ENCODE measurements at places on chromosomes 3 and 15.

DNA sequence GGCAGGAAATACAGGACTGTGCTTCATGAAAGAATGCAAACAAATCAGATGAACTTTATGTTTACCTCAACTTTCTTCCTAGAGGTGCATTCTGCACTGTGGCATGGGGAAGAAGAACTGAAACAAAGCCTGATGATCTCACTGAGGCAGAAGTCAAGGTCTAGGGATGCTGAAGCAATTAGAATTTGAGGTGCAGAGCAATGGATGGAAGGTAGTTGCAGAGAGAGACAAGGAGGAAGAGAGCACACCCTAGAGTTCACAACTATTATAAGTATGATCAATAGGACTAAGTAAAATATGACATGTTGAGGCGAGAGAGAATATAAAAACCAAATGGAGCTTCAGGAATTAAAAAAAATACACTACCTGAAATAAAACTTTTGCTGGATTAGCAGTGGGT lies 420.1 kb downstream of the EDEM1 start:
- DNase-seq = no peak

- no peak for DNase-seq
Measured at GRCh38 chr15:43095243-43095642, 10.6 kb downstream of the UBR1 start.

DNA sequence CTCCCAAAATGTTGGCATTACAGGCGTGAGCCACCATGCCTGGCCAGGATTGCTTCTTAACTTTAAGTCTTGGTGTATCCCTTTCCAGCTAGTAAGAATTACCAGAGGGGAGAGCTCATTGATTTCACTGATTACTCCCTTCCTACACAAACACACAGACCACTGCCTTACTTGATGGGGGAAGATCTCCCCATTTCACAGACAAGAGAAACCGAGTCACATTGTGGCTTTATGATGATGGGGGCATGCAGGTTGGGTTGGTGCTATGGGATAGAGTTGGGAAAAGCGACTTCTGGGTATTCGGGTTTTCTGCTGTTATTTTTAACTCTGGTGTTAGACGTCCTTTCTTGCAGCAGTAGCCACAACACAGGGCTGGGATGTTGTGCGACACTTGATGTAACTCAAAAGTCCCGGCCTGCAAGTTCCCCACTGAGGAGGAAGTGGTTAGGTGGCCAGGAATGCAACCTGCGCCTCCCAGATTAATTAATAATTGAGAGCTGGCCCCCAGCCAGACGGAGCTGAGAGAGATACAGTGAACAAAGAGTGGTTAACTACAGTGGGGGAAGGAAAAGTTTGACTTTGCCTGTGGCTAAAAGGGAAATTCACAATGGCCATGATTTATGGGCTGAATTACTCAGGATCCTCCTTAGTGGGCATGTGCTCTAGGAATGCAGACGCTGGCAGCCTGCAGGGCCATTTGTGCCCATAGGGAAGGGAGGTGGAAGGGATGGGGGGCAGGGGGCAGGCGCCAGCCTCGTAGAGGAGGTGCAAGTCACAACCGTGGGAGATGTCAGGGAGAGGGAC lies 63.6 kb downstream of the SMAD6 start:
- DNase-seq = no peak

- peak; percentile 15 for DNase-seq
Measured at GRCh38 chr3:65391068-65391467, 647.6 kb downstream of the MAGI1 start.

DNA sequence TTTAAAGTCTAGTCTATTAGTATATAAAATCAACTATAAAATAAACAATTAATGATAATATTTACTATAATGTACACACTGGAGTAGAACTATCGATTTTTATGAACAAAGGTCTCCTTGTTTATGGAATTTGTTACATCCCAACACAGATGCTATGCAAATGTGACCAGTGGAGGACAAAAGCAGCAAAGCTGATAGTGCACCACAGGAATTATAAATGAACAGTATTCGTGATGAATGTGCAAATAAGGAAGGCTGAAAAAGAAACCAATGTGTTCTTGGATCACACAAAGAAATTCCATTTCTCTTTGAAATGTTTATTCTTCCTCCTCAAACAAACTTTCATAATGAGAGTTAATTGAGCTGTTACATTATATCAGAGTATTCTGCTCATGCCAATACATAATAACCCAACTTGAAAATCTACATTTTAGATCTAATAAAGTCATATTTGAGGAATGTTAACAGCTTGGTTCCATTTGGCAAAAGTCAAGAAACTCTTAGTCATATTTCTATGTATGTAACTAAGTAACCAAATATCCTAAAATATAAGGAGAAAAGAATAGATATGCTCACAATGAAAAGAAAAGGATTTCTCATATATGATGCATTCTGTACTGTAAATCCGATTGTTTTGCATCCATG lies 79.3 kb downstream of the NEK10 start:
- DNase-seq = no peak

DNA sequence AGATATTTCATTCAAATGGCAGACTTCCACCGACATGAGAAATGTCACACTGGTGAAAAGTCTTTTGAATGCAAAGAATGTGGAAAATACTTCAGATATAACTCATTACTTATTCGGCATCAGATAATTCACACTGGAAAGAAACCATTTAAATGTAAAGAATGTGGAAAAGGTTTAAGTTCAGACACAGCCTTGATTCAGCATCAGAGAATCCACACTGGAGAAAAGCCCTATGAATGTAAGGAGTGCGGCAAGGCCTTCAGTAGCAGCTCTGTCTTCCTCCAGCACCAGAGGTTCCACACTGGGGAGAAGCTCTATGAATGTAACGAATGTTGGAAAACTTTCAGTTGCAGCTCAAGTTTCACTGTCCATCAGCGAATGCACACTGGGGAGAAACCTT lies 8.6 kb upstream of the ZNF621 start:
- DNase-seq = no peak

DNA sequence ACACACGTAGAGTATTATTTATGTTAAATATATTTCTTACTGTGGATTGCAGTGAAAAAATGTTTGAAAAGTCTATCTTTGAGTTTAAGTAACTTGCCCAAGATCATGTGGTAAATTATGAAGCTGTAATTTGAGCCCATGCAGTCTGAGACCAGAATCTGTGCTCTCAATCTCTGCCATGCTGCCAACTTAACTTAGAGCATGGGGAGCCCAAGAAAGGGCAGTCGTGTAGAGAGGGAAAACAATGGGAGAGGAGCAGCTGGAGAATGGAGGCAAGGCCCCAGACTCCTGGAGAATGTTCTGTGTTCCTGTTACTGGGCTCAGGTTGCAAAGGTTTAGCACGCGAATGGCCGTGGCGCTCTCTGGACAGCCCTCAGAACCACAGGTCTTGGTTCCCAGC lies 311.6 kb upstream of the RASGRP1 start:
- DNase-seq = no peak

DNA sequence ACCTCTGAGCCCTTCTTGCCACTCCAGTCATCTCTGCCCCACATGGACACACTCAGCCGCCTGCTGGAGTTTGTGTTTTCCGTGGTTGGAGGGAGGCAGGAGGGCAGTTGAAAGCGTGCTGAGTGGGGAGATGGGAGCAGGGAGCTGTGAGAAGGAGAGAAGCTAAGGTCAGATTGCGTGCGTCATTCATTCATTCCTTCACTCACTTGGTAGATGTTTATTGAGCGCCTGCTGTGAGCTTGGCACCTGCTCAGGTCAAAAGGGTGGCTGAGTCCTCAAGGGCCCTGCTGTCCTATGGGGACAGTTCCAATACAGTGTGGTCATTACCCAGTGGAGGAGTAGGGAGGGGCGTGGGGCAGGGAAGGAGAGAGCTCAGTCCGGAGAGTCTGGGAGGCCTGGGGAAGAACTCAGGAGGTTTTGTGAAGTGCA lies 23.5 kb downstream of the LIMD1 start:
- DNase-seq = no peak

DNA sequence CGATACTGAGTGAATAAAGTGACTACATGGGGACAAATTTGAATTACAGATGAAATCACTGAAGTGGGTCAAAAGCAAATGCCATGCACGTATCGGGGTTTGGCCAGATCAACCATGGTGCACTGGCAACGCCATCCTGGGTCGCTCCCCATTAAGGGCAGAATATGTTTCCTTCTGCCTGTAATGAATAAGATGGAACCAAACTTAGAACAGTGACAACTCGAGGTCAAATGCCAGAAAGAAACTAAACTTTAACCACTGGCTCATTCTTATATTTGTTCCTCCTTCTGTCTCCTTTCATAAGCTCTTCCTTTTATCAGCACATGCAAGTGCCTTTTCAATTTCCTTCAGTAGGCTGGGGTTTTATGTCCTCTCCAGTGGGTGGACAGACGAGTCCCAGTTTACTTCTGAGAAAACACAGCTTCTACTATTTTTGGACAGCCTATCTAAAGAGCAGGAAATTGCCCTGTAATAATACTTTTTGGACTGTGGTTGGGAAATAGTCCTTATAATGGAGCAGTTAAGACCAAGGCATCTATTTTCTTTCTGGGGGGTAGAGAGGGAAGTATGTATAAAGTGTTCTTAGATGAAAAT lies 61.4 kb downstream of the WHAMM start:
- no peak for DNase-seq

GRCh38 chr15:91252756-91253155 lies 152.7 kb downstream of the SV2B start:
- DNase-seq = no peak

DNA sequence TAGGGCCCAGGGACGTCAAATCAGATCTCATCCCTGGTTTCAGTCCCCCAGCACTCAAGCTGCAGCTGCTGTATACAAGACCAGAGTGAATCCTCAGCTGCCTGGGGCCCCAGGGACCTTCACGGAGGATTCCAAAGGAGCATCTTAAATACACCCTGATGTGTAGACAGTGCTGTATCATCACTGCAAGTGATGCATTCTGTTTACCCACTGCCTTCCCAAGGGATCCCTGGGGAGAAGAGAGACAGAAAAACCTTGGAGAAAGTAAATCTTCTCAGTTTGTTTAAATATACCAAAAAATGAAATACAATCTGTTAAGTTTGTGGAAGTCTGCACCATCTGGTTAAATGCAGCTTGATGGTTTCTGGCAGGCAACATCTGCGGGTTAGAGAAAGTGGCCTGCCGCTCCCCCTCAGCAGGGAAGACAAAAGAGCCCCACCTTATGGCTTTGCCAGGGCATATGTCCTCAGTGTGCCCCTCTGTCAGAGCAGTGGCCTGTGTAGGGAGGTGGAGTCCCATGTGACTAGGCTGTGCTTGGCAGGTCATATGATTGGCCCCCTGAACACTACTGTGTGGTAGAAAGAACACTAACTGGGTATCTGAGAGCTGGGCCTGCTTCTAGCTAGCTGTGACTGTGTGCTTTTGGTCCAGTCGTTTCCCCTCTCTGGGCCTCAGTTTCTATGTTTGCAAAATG lies 222.2 kb upstream of the TRIM42 start:
- DNase-seq = no peak

DNA sequence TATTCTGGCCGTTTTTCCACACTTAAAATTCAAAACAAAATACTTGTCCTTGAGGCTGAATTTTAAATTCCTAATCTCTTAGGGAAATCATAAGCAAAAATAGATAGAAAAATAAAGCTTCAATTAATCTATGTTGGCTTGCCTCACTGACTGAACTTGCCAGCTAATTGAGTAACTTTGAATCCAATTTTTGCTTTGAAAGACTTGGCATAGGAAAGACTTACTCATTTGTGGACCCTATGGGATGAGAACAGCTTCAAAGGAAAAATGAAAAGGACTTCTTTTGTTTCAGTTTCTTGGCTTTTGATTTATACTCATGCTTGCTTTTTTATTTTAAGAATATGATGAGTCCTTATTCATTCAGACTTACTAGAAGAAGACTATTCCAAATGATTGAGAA lies 370.7 kb upstream of the RARB start:
- DNase-seq = no peak

GRCh38 chr3:7879572-7879971 lies 622.1 kb upstream of the LMCD1 start:
- no peak for DNase-seq

DNA sequence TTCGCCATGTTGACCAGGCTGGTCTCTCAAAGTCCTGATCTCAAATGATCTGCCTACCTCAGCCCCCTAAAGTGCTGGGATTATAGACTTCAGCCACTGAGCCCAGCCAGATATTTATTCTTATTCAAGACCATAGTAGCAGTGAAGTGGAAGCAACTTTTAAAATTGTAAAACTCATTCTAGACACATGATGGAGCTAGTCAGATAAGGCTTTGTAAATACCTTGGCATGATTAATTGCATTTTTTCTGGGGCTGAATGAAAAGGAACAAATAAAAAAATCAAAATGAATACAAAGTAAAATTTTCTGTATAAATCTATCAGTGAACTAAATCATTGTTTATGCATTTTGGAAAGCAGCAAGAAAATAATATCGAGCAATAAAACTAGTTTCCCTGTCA lies 4.1 kb upstream of the MYO1E start:
- no peak for DNase-seq

GRCh38 chr3:1533763-1534162 lies 440.9 kb downstream of the CNTN6 start:
- DNase-seq = no peak

DNA sequence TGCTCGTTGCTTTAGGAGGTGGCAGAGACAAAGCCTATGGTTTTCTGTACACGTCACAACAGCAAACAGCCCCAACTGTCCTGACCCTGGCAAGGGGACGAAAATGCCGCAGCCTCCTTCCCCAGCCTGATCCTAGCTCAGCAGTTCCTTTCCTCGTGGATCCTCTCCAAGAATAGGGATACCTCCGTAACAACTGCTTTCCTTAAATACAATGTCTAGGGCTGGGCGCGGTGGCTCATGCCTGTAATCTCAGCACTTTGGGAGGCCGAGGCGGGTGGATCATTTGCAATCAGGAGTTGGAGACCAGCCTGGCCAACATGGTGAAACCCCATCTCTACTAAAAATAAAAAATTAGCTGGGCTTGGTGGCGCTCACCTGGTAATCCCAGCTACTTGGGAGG lies 17.0 kb downstream of the MAP6D1 start:
- DNase-seq = no peak

- no peak for DNase-seq
Measured at GRCh38 chr3:178512647-178513046, 23.6 kb upstream of the KCNMB2 start.

DNA sequence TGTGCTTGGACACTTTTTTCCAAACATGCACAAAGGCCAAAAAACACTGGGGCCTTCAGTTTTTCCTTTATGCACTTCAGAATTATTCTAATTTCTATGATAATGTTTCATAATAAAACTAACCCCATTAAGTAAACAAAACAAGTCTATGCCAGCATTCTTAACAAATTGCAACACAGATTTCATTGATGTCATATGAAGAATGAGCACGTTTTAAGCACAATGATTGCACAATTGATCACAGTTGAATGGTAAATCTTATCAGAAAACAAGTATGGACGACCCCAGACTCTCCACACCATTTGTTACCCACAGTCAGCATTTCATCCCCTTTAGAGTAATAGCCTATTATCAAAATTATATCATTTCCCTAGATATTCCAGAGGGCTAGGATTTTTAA lies 46.7 kb upstream of the PROK2 start:
- DNase-seq = no peak

GRCh38 chr3:105360003-105360402 lies 6.7 kb upstream of the ALCAM start:
- DNase-seq = no peak

GRCh38 chr3:28836199-28836598 lies 444.7 kb upstream of the RBMS3 start:
- DNase-seq = no peak

- no peak for DNase-seq
Measured at GRCh38 chr15:81880314-81880713, 165.5 kb downstream of the MEX3B start.

Measured in WTC11 (cell line).